ENCODE measurements at places on chromosomes 13 and 19.

GRCh38 chr19:10037367-10037766 lies 24.1 kb downstream of the RDH8 start:
- DNase-seq, result no peak

- no peak for DNase-seq
Measured at GRCh38 chr13:59461411-59461810, 702.3 kb downstream of the DIAPH3 start.

DNA sequence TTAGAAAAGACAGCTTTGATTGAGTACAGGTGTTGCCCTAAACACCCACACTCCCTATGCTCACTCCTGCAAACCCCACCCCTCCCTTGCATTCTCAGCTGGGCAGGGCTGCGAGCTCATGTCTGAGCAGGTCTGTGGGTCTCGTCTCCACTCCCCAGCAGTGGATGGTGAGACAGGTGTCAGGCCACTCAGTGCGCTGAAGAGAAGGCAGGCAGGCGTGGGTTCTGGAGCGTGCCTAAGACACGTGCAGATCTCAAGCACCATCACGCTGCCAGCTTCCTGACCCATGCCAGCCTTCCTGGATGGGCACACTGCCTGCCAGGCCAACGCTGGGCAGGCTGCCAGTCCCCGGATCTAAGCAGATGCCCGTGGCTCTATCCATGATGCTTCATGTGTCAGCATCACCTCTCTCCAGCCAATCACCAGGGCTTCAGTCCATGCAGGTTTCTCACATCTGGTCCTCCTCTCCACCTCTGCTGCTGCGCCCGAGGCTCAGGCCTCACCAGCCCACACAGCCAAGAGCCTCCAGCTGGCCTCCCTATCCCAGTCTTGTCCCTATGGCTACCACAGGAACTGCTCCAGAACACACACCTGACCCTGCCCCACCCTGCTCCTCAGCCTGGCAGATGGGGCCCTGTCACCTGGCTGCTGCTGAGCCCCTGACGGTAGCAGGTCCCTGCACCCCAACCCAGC lies 42.6 kb downstream of the EPS15L1 start:
- DNase-seq, result no peak

GRCh38 chr13:43569658-43570057 lies 217.1 kb downstream of the ENOX1 start:
- DNase-seq, result no peak

DNA sequence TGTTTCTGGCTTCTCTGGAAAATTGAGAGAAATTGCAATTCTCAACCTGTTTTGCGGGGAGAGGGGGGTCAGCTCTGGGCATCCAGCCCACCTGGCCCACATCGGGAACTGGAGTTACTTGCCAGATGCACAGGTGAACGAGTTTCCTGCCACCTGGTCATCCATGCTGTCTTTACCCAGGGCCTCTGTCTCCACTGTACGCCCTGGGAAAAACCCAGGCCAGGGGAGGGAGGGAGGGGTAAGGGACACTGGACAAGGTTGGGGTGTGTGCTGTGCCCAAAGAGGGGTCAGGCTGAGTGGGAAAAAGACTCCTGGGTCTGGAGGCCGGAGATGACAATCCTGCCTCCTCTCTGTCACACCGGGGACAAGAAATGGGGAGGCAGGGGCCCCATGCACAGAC lies 307.6 kb downstream of the ZNF536 start:
- DNase-seq, result no peak

DNA sequence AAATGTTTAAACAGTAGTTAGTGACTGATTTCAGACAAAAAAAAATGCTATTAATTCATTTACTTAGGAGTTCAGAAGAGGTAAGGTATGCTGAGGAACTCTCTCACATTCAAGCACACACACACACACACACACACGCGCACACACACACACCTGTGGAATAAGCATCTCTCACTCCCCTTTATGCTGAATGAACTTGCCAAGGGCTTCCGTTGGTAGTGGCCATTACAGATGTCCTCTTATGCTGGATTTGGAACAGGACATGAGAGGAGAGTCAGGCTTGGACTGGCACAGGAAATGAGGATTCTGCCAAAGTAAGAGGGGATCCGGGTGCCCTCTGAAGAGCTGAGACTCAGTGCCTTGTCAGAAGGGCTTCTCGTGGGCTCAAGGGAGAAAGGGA lies 463.4 kb upstream of the MIR17HG start:
- no peak for DNase-seq

GRCh38 chr13:59016250-59016649 lies 1147.5 kb downstream of the DIAPH3 start:
- peak; percentile 2 for DNase-seq

DNA sequence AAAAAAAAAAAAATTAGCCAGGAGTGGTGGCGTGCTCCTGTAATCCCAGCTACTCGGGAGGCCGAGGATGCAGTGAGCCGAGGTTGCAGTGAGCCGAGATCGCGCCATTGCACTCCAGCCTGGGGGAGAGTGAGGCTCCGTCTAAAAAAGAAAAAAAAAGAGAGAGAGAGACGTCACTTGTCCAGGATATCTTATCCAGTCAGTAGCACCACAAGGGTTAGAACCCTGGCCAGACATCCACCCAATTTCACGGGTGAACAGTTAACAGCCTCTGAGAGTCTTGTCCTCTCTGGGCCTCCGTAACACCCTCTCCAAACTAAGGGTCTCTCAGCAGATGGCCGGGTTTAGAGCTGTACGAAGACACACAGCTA lies 917 bp upstream of the CLPTM1 start:
- no peak for DNase-seq

- no peak for DNase-seq
Measured at GRCh38 chr19:1854542-1855039, 6.3 kb upstream of the REXO1 start.

- DNase-seq, result no peak
Measured at GRCh38 chr13:23561261-23561660, 9.0 kb upstream of the TNFRSF19 start.

GRCh38 chr19:10195199-10195519 lies 406 bp upstream of the DNMT1 start:
- no peak for DNase-seq

GRCh38 chr13:85236413-85236812 lies 562.8 kb downstream of the SLITRK6 start:
- DNase-seq, result peak; percentile 10

GRCh38 chr13:29954082-29955028 lies 103.9 kb upstream of the UBL3 start:
- DNase-seq, result no peak

DNA sequence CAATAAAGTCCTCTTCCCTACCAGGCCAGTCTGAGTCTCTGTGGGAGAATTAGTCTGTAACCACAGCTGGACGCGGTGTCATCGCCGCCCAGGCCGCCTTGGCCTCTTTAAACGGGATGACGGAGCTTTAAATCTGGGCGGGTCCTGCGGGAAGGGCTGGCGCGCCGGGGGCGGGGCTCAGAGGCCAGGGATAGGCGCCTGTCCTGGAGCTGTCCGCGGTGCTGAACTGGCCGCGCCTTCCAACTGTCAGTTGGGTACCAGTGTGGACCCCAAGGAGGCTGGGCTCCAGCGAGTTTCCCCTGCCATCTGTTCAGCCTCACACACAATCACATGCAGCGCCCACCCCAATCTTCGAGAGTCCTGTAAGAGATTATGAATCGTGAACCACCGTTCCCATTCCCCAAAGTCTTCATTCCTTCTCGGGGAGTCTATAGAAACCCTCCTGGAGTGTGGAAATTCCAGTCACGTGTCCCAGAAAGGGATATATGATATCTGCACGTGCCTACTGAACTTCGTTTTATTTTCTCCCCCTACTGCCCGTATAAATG lies 11.5 kb downstream of the APLP1 start:
- peak; percentile 90 for DNase-seq

- DNase-seq, result no peak
Measured at GRCh38 chr13:74388626-74389025, 254.4 kb upstream of the KLF12 start.

DNA sequence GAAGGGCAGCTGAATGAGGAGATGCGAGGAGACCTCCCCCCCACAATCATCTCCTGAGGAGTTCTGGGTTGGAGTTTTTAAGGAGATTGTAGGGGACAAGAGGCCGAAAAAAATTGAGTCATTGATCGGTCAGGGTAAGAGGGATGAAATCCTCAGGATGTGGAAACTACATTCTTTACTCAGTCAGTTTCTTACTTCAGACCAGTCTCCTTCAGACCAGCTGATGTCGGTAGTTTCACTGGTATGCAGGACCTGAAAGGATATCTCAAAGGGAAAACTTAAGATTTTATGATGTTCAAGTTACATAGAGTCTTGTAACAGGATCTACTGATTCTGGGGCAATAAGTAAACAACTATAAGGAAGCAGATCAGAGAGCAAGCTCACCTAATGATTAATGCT lies 51.7 kb upstream of the RFXAP start:
- DNase-seq, result no peak

DNA sequence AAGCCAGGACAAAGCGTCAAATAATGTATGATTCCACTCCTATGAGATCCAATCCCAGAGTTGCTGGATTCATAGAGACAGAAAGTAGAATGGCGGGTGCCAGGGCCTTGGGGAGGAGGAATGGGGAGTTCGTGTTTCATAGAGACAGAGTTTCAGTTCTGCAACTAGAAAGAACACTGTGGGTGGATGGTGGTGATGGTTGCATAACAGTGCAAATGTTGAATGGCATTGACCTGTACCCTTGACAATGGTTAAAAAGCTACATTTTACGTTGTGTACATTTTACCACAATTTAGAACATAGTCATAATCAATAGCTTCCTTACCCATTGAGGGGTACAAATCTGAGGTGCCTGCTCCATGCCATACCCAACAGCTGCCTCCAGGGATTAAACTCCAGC lies 33.4 kb downstream of the MBD3L2B start:
- DNase-seq, result no peak

DNA sequence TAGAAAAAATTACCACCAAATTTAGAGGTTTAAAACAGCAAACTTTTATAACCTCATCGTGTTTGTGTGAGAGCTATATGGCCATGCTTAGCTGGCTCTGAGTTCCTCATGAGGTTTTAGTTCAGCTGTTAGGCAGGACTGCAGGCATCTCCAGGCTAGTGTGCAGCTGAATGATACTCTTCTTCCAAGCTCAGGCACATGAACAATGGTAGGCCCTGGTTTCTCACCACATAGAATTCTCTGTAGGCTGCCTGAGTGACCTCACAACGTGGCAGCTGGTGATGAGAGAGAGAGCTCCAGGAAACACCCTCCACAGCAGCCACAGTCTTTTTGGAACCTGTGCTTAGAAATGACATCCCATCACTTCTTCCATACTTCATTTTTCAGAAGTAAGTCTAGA lies 540.6 kb upstream of the MIR17HG start:
- no peak for DNase-seq

DNA sequence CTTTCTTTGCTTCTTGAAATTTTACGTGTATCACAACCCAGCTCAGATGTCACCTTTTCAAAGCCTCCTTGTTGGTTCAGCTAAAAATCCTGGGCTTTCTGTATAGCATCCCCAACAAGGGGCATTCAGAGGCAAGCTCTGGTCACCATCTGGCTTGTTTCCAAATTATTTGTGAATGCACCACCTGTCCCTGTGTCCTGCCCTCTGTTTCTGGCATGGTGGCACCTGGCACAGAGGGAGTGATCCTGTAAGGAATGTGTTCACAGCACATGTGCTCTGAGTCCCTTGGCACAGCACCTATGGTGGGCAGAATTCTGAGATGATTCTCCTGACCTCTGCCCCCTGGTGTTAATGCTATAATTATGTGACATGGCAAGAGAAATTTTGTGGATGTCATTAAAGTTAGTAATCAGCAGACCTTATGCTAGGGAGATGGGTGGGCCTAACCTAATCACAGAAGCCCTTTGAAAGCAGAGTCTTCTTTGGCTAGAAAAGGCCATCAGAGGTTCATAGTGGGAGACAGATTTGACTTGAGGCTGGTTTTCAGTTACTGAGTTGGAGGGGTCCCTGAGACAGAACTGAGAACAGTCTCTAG lies 76.3 kb downstream of the ZNF429 start:
- no peak for DNase-seq

DNA sequence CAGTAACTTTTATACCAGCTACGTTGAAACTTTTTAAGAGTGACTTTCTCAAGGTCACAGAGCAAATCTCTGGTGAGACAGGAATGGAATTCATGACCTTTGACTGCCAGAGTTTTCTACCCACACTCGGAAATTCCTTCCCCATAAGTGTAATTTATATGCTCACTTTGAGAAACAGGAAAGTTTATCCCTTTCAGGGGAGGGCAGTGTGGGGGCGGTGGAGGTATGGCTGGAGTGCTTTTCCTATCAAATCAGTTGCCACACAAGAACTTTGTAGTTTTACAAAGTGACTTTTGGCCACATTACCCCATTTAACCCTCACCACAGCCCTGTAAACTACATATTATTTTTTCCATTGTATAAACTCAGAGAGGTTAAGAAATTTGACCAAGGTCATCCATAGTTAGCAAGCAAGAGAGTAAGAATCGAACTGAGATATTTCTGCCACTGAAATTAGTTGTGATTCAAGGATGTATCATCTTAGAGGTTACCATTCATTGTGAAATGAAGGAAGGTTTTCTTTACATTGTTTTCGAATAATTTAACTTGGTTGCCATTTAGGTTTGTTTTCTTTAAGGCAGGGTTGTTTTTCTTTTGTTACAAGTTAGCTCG lies 5.9 kb downstream of the KLF12 start:
- peak; percentile 23 for DNase-seq

- no peak for DNase-seq
Measured at GRCh38 chr19:33401683-33402420, 28.3 kb downstream of the CEBPG start.

DNA sequence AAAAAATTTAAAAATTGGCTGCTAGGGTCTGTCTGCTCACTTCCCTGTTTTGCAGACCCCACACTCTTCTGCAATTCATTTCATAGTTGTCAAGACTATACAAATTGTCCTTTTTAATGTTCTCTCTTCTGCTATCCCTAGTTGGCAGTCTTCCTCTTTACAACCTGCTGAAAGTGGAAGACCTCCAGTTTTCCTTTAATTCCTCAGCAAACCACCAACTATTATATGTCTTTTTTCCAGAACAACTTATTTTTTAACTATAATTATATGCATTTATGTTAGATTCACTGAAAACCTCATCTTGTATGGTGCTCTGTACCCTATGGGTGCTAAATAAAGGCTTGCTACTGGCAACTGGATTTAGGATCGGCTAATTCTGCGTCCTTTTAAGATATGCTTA lies 1.1 kb upstream of the PHF11 start:
- DNase-seq, result no peak

- no peak for DNase-seq
Measured at GRCh38 chr19:3124630-3125029, 11.2 kb upstream of the GNA15 start.

GRCh38 chr13:74136084-74136658 lies 2.0 kb upstream of the KLF12 start:
- DNase-seq, result peak; percentile 36

DNA sequence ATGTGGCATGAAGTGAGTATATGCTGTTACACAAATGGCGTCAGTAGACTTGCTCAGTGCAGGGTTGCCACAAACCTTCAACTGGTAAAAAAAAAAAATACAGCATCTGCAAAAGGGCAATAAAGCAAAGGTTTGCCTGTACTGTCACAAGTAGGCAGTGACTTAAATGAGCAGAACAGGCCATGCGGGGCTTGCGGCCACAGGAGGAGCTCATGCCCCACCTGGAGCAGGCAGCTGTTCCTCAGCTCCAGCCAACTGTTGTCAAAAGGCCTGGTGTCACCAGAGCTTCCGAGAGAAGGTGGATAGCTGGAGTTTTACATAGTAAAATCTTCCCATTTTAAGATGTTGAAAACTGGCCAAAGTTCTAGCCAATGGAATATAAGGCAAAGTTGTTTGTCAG lies 7.7 kb downstream of the ATP7B start:
- no peak for DNase-seq

- peak; percentile 69 for DNase-seq
Measured at GRCh38 chr19:2060884-2061494, 9.9 kb upstream of the MKNK2 start.

Measured in A172 (cell line).